ENCODE measurements at places on chromosomes 7 and 10. TPM values are rescaled to one million over a fixed set of nuclear protein-coding genes. Genes with fewer than 3 reads are reported as not detected.

The CASTOR2 gene
- 7.2 TPM for total RNA-seq

The SORCS3 gene
- total RNA-seq: under 0.01 TPM

The DENND2A gene
- total RNA-seq: 14.9 TPM

The SFMBT2 gene
- total RNA-seq: 3.5 TPM

The ACTL6B gene
- total RNA-seq: not detected

The C10orf105 gene
- under 0.01 TPM for total RNA-seq

The GPER1 gene
- total RNA-seq: 3.0 TPM

The SH2D4B gene
- total RNA-seq: not detected

The GTF2IRD1 gene
- total RNA-seq: 31.1 TPM

The EN2 gene
- not detected for total RNA-seq

The GPR37 gene
- total RNA-seq: 1.5 TPM
